ENCODE measurements at places on chromosomes 16 and 17.

GRCh38 chr16:75558846-75559401 is 2.9 kb upstream of the TMEM231 start:
- DNase-seq: no peak

GRCh38 chr16:66553223-66553622 is 847 bp downstream of the CKLF start:
- no peak for DNase-seq

DNA sequence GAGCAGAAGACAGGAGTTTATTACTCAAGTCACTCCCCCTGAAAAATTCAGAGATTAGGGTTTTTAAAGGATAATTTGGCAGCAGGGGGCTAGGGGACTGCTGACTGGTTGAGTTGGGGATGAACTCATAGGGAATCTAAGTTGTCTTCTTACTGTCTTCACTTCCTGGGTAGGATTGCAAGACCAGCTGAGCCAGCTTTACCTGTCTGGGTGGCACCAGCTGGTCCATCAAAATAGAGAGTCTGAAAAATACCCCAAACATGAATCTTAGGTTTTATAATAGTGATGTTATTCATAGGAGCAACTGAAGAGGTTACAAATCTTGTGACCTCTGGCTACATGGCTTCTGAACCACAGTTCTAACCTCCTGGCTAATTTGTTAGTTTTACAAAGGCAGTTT is 157.9 kb downstream of the PPM1E start:
- DNase-seq: no peak

DNA sequence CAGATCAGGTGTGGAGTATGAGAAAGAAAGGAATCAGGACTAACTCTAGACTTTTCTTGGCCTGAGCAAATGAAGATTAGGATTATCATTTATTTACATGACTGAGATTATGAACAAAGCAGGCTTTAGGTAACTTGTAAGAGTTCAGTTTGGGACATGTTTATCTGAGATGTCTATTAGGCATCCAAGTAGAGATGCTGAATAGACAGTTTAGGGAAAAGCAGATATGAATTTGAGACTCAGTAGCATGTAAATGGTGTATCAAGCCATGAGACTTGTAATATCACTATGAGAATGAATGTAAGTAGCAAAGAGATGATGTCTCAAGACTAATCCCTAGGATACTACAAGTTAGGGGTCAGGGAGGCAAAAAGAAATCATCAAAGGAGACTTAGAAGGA is 8.6 kb upstream of the HS3ST2 start:
- no peak for DNase-seq

Measured in fibroblast of pulmonary artery (primary cell).